ENCODE measurements at places on chromosomes 16 and 17.

- DNase-seq = peak; percentile 65
- H3K27me3 ChIP-seq = no peaks in the 10 kb centered on the region
- peak overlapping the region; percentile 95 for H3K27ac ChIP-seq
- peak overlapping the region; percentile 99 for H3K4me3 ChIP-seq
These were observed 2.1 kb downstream of the P2RX5 start for GRCh38 chr17:3693829-3694231.

DNA sequence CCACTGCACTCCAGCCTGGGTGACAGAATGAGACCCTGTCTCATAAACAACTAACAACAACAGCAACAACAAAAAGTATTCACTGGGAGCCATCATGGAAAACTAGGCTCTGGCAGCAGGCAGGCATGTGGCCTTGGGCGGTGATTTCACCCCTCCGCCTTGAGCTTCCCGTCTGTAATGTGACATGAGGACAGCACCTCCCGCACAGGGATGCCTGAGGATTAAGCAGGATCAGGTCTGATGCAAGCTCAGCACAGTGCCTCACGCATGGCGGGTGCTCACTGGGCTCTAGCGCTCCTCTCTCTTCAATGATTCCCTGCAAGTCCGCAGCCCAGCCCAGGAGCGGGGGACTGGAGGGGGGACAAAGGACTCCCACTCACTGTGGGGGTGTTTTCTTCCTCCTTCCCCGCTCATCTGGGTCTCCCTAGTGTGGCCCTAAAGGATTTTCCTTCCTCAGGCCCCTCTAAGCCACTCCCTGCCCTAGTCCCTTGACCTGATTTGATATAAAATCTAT lies 2.8 kb downstream of the PLCD3 start:
- no peak overlapping the region for H3K27ac ChIP-seq
- peaks cover 2% of the 10 kb centered on the region for H3K4me1 ChIP-seq
- H3K36me3 ChIP-seq = no peaks in the 10 kb centered on the region
- DNase-seq = no peak
- no peak overlapping the region for H3K4me3 ChIP-seq

GRCh38 chr17:45784741-45785479 lies 790 bp downstream of the CRHR1 start:
- peak; percentile 30 for DNase-seq

DNA sequence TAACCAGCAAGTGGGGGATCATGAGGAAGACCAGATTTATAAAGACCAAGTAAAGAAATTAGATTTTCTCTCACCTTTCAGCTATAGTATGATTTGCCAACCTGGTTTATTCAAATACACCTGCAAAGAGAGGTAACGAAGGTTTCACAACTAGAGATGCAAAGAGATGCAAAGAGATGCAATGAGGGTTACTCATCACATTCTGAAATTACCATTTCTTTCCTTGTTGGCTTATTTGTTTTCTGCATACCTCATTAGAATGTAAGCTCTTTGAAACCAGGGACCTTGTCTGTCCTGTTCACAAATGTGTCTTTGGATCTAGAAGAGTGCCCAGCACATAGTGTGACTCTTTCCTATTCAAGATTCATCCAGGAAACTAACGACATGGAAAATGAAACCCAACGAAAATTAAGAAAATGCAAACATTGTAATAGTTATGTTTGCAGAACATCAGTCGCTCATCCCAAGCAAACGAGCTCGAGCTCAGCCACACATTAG lies 9.0 kb upstream of the LONP2 start:
- H3K4me3 ChIP-seq = no peak overlapping the region
- H3K27ac ChIP-seq = no peak overlapping the region
- no peaks in the 10 kb centered on the region for H3K4me1 ChIP-seq
- H3K36me3 ChIP-seq = no peaks in the 10 kb centered on the region
- DNase-seq = no peak
- H3K27me3 ChIP-seq = peaks cover 4% of the 10 kb centered on the region

GRCh38 chr16:60073376-60073775 lies 1339.3 kb upstream of the GOT2 start:
- H3K4me1 ChIP-seq = no peaks in the 10 kb centered on the region
- H3K27ac ChIP-seq = no peak overlapping the region
- DNase-seq = no peak
- H3K36me3 ChIP-seq = no peaks in the 10 kb centered on the region
- no peak overlapping the region for H3K4me3 ChIP-seq

DNA sequence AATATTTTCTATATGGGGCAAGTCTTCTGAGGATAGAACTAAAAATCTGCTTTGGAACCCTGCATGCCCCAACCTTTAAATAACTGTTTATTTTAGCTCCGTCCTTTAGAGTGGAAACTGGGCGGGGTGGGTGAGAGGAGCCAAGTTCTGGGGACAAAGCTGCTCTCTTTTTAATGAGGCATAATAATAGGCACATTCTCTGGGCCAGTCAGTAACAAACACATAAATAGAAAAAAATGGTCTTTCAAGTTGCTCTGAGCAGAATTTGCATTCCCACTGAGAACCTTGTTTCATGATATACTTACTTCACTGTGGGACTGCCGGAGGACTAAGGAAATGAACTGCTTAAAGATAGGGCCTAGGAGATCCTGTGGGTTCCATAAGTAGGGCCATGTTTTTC lies 51.5 kb downstream of the KNOP1 start:
- no peak for DNase-seq
- no peak overlapping the region for H3K4me3 ChIP-seq
- H3K27ac ChIP-seq = no peak overlapping the region
- peaks cover 59% of the 10 kb centered on the region for H3K36me3 ChIP-seq

- DNase-seq = peak; percentile 26
- H3K36me3 ChIP-seq = no peaks in the 10 kb centered on the region
- H3K4me3 ChIP-seq = peak within 1 kb of the TSS; percentile 87
- H3K27me3 ChIP-seq = no peaks in the 10 kb centered on the region
- H3K27ac ChIP-seq = peak within 1 kb of the TSS; percentile 24
These were observed at the start of gene SDK2 for GRCh38 chr17:73644145-73645049. SDK2 (minus strand) TSS chr17:73644445; CDS start chr17:73644088, 357 bp downstream.

GRCh38 chr16:50396761-50397535 lies 28.2 kb upstream of the BRD7 start:
- H3K4me3 ChIP-seq = no peak overlapping the region
- DNase-seq = no peak
- no peaks in the 10 kb centered on the region for H3K36me3 ChIP-seq
- H3K4me1 ChIP-seq = peaks cover 9% of the 10 kb centered on the region

- peak within 1 kb of the TSS; percentile 82 for H3K4me3 ChIP-seq
- peak; percentile 78 for DNase-seq
These were observed at the start of gene DOK4 for GRCh38 chr16:57485916-57486857. DOK4 (minus strand) TSS chr16:57486493; CDS start chr16:57479507, 6,986 bp downstream.

DNA sequence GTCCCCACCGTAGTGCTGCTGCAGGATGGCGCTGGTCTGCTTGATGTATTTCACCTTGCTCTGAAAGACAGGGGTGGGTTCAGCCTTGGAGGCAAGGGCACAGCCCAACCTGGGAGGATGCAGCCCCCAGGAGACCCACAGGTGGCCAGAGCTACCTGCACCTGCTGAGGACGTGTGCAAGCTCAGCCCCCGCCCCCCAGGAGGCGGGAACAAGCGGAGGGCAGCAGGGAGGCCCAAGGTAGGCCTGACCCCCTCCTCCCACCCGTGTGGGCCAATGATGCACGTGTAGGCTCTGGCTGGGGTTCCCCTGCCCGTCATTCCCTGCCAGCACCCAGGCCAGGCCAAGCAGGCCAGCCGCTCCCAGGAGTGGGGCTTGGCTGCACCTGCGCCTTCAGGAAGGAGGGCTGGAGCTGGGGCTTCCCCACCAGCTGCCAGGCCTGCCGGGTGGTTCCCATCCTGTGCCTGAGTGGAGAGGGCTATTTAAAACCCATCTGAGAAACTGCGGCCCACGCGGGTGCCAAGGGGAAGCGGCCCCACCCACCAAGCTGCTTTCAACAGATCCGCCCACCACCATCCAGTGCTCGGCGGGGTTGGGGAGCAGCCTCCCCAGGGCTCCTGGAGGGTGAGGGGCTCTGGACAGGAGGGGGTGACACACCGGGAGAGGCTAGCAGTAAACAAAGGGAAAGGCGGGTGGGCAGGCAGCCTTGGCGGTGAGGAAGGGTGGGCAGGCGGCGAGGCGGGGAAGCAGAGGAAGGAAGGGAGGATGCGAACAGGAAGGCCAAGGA lies 3.8 kb downstream of the NTHL1 start:
- no peak overlapping the region for H3K4me3 ChIP-seq
- peaks cover 2% of the 10 kb centered on the region for H3K27me3 ChIP-seq
- peaks cover 21% of the 10 kb centered on the region for H3K4me1 ChIP-seq
- no peaks in the 10 kb centered on the region for H3K36me3 ChIP-seq
- no peak for DNase-seq

GRCh38 chr17:78939615-78940014 lies 14.4 kb upstream of the TIMP2 start:
- H3K4me1 ChIP-seq = no peaks in the 10 kb centered on the region
- no peaks in the 10 kb centered on the region for H3K36me3 ChIP-seq
- no peak overlapping the region for H3K4me3 ChIP-seq
- no peak for DNase-seq
- no peak overlapping the region for H3K27ac ChIP-seq

DNA sequence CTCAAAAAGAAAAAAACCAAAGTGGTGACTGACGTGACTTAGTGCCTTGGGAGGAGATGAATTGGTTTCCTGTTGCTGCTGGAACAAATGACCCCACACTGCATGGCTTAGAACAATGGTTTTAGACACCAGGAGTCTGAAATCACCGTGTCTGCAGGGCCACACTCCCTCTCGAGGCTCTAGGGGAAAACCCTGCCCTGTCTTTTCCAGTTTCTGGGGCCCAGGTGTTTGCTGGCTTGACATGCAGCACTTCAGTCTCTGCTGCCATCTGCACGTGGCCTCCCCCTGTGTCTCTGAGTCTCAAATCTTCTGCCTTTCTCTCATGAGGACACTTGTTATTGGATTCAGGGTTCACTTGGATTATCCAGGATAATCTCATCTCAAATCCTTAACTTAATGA lies 323.8 kb upstream of the TNRC6C start:
- H3K4me1 ChIP-seq = no peaks in the 10 kb centered on the region
- H3K36me3 ChIP-seq = no peaks in the 10 kb centered on the region
- peaks cover 30% of the 10 kb centered on the region for H3K27me3 ChIP-seq
- H3K4me3 ChIP-seq = no peak overlapping the region
- DNase-seq = no peak

DNA sequence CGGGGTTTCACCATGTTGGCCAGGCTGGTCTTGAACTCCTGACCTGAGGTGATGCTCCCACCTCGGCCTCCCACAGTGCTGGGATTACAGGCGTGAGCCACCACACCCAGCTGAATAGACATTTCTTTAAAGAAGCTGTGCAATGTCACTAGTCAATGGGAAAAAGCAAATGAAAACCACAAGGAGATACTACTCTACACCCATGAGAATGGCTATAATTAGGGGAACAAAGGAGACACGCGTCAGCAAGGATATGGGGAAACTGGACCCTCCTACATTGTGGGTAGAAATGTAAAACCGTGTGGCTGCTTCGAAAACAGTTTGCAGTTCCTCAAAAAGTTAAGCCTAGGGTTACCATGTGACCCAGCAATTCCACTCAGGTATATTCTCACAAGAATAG lies 103.4 kb downstream of the VPS53 start:
- no peaks in the 10 kb centered on the region for H3K4me1 ChIP-seq
- H3K36me3 ChIP-seq = peaks cover 40% of the 10 kb centered on the region
- H3K27ac ChIP-seq = no peak overlapping the region
- no peak overlapping the region for H3K4me3 ChIP-seq
- DNase-seq = no peak

DNA sequence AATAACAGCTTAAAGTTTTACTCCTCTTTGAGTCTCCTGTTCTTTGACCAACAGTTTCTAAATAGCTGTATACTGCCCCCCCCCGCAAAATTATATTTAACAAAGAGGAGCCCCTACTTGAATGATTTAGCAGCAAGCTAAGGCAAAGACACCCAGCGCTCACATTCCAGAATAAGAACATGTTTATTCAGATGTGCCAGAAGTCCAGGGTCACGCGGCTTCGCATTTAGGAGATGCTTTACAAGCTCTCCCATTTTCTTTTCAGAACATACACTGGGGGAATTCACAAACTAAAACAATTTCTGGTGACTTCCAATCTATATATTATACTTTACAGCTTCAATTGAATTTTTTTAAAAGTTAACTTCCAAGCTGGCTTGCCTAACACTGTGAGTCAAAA lies 5.3 kb downstream of the PLD6 start:
- no peak for DNase-seq
- H3K36me3 ChIP-seq = peaks cover 11% of the 10 kb centered on the region
- no peak overlapping the region for H3K4me3 ChIP-seq
- no peaks in the 10 kb centered on the region for H3K27me3 ChIP-seq

GRCh38 chr17:51088287-51088686 lies 32.4 kb downstream of the SPAG9 start:
- no peak overlapping the region for H3K4me3 ChIP-seq
- H3K27ac ChIP-seq = no peak overlapping the region
- DNase-seq = no peak
- H3K27me3 ChIP-seq = no peaks in the 10 kb centered on the region
- peaks cover 23% of the 10 kb centered on the region for H3K4me1 ChIP-seq

GRCh38 chr16:14324581-14324980 lies 253.5 kb downstream of the MRTFB start:
- no peak overlapping the region for H3K4me3 ChIP-seq
- H3K27ac ChIP-seq = no peak overlapping the region
- no peaks in the 10 kb centered on the region for H3K4me1 ChIP-seq

DNA sequence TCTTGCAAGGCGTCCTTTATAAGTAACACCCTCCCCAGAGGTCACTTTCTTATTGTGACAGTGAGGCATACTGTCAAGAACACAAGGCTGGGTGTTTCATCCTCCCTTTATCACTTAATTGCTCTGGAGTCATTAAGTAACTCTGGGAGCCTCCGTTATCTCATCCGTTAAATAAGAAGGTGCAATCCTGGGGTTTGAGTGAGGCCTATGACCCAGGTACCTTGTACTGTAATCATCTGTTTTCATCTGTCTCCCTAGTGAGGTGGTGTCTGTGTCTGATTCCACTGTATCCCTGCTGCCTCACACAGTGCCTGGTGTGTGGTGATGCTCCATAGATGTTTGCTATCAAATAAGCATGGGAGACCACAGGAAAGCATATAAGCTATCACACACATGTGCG lies 17.7 kb downstream of the TNS4 start:
- DNase-seq = no peak
- no peak overlapping the region for H3K4me3 ChIP-seq
- no peaks in the 10 kb centered on the region for H3K36me3 ChIP-seq

DNA sequence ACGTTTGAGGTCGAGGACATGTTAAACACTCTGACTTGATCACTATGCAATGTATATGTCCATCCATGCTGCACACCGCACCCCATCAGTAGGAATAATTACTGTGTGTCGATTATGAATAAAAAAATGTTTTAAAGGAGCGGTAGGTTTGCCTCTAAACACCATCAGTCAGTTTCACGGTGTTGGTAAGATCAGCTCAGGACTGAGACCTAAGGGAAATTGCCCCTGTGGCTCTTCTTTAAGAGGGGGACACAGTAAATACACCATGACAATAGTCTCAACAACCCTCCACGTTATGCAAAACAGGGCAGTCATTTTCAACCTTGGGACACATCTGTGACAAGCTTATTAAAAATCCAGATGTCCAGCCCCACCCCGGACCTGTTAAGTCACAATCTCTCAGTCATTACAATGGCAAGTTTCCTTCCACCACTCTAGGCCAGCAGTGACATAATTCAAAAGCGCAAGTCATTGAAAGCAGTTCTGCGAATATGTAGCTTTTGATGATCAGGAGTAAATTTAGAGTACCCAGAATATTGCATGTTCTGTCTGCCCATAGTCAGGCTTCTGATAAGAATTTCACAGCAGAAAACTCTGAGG lies 1.2 kb downstream of the ATMIN start:
- peak overlapping the region; percentile 30 for H3K27ac ChIP-seq
- H3K27me3 ChIP-seq = no peaks in the 10 kb centered on the region
- DNase-seq = no peak
- H3K4me1 ChIP-seq = peaks cover 22% of the 10 kb centered on the region
- peaks cover 25% of the 10 kb centered on the region for H3K36me3 ChIP-seq

GRCh38 chr17:32185875-32186274 lies 43.6 kb downstream of the RHOT1 start:
- no peak overlapping the region for H3K27ac ChIP-seq
- DNase-seq = no peak
- no peaks in the 10 kb centered on the region for H3K27me3 ChIP-seq

All from activated B cell treated with CpG ODN at 0.5 μM for 24 hours (primary cell).